ENCODE measurements at places on chromosomes 16 and 17. TPM values are rescaled to one million over a fixed set of nuclear protein-coding genes. Genes with fewer than 3 reads are reported as not detected.

Gene SLC7A6
- 141 TPM for total RNA-seq

Gene SCN4A
- not detected for total RNA-seq

Gene ANKRD40
- total RNA-seq: 24.0 TPM

Gene PKMYT1
- 5.7 TPM for total RNA-seq

Gene CRYBA1
- not detected for total RNA-seq

Gene C16orf96
- 0.17 TPM for total RNA-seq

Gene SLFN12L
- 105 TPM for total RNA-seq

DNA sequence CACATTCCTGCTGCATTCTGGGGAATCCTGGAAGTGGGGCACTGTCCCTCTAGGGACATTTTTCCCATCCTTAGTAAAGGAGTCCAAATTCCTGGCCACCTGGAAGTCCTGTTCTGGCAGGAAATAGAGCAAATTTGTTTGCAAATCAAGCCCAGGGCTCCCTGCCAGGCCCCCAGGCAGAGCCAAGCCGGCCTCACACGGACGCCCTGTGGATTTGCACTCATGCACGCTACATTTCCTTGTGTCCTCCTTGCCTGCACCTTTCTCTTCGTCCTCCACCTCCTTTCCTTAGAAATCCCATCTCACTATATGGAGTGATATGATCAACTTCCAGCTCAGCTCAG is 7.0 kb upstream of the CALB2 start:
- H3K27me3 ChIP-seq: no peaks in the 10 kb centered on the region
- no peaks in the 10 kb centered on the region for H3K36me3 ChIP-seq
- H3K27ac ChIP-seq: no peak overlapping the region

GRCh38 chr16:31050280-31051030 is 17.1 kb downstream of the STX4 start:
- H3K27ac ChIP-seq: no peak overlapping the region
- DNase-seq: no peak
- no peaks in the 10 kb centered on the region for H3K27me3 ChIP-seq
- no peaks in the 10 kb centered on the region for H3K4me1 ChIP-seq

GRCh38 chr16:28126684-28127620 is 63.4 kb upstream of the GSG1L start:
- no peak overlapping the region for H3K27ac ChIP-seq
- H3K4me1 ChIP-seq: no peaks in the 10 kb centered on the region
- no peak overlapping the region for H3K4me3 ChIP-seq
- peaks cover 92% of the 10 kb centered on the region for H3K36me3 ChIP-seq
- no peak for DNase-seq
- no peaks in the 10 kb centered on the region for H3K27me3 ChIP-seq

DNA sequence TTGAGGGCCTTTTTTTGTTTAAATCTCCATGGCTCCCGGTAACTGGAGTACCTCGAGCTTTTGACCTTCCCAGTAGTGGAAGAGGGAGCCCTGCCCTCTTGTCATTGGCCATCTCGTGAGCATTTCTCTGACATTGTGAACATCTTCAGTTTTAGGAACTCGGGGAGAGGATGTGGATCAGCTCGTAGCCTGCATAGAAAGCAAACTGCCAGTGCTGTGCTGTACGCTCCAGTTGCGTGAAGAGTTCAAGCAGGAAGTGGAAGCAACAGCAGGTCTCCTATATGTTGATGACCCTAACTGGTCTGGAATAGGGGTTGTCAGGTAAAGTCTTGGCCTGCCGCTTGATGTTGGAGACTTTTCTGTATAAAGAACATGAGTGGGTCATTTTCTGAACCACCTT is 24.3 kb downstream of the NTAN1 start:
- peaks cover 59% of the 10 kb centered on the region for H3K36me3 ChIP-seq
- H3K27me3 ChIP-seq: no peaks in the 10 kb centered on the region
- no peaks in the 10 kb centered on the region for H3K4me1 ChIP-seq
- H3K4me3 ChIP-seq: no peak overlapping the region
- no peak for DNase-seq

DNA sequence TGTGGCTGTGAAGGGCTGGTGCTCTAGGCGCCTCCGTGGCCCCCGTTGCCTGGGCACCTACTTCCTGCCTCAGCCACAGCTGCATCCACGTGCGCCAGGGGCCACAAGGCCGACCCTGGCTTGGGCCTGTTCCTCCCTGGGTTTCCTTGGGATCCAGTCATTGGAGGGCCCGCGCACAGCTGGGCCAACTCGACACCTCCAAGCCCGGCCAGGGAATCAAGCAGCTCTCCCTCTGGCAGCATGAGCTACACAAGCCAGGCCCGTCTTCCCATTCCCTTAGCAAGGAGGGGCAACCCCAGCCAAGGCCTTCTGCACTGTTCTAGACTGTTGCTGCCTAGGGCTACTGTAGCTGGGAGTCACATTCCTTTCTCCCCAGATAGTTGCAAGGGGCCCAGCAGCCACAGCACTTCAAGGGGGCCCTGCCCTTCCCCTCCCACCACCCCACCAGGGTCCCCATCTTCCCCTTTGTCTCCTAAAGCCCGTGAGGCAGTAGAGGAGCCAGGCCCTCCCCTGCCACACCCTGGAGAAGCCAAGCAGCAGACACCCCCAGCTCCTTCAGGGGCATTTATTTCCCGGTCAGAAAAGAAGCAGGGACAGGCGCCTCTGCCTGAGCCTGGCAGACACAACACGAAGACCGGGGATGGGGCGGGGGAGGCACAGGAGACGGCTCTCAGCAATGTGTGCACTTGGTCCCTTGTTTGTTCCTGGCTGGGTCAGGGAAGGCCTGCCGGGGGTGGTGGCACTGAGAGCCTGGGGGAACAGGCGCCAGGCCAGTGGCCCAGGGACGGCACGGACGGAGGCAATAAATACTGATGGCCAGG is 3.8 kb downstream of the ARHGDIA start:
- H3K27me3 ChIP-seq: no peaks in the 10 kb centered on the region
- no peak overlapping the region for H3K4me3 ChIP-seq
- no peak for DNase-seq
- H3K4me1 ChIP-seq: peaks cover 41% of the 10 kb centered on the region

GRCh38 chr16:12239226-12239625 is 262.7 kb downstream of the SNX29 start:
- no peak overlapping the region for H3K27ac ChIP-seq
- no peaks in the 10 kb centered on the region for H3K27me3 ChIP-seq
- H3K36me3 ChIP-seq: no peaks in the 10 kb centered on the region
- no peaks in the 10 kb centered on the region for H3K4me1 ChIP-seq
- DNase-seq: no peak

GRCh38 chr16:12539185-12539929 is 264.3 kb downstream of the CPPED1 start:
- H3K4me1 ChIP-seq: peaks cover 65% of the 10 kb centered on the region
- H3K27me3 ChIP-seq: no peaks in the 10 kb centered on the region
- H3K36me3 ChIP-seq: no peaks in the 10 kb centered on the region
- peak overlapping the region; percentile 17 for H3K27ac ChIP-seq

GRCh38 chr16:83238949-83239691 is 568.7 kb upstream of the HSBP1 start:
- DNase-seq: no peak
- no peak overlapping the region for H3K27ac ChIP-seq
- H3K4me3 ChIP-seq: no peak overlapping the region

GRCh38 chr17:40958086-40958953 is 8.4 kb downstream of the KRT39 start:
- no peak overlapping the region for H3K4me3 ChIP-seq
- no peaks in the 10 kb centered on the region for H3K36me3 ChIP-seq
- no peak for DNase-seq
- no peak overlapping the region for H3K27ac ChIP-seq
- H3K27me3 ChIP-seq: peaks cover 23% of the 10 kb centered on the region

GRCh38 chr17:68184816-68185436 is 62.9 kb upstream of the AMZ2 start:
- H3K4me1 ChIP-seq: peaks cover 52% of the 10 kb centered on the region
- DNase-seq: peak; percentile 88
- H3K27ac ChIP-seq: peak overlapping the region; percentile 86
- H3K36me3 ChIP-seq: peaks cover 8% of the 10 kb centered on the region
- no peaks in the 10 kb centered on the region for H3K27me3 ChIP-seq

DNA sequence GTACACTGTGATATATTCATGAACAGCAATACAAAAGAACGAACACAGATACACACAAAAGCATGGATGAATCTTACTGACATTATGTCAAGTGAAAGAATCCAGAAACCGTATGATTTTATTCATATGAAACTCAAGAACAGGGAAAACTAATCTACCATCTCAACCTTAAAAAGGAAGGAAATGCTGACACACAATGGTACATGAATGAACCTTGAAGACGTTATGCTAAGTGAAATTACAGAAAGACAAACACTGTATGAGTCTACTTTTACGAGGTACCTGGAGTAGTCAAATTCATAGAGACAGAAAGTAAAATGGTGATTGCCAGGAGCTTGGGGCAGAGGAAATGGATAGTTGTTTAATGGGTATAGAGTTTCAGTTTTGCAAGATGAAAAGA is 8.7 kb upstream of the PRKCB start:
- DNase-seq: no peak
- H3K4me1 ChIP-seq: peaks cover 24% of the 10 kb centered on the region
- H3K27me3 ChIP-seq: no peaks in the 10 kb centered on the region
- peak overlapping the region; percentile 69 for H3K4me3 ChIP-seq
- no peaks in the 10 kb centered on the region for H3K36me3 ChIP-seq

GRCh38 chr17:17874478-17874877 is 37.7 kb upstream of the SREBF1 start:
- DNase-seq: no peak
- H3K27me3 ChIP-seq: no peaks in the 10 kb centered on the region
- peaks cover 52% of the 10 kb centered on the region for H3K36me3 ChIP-seq
- H3K27ac ChIP-seq: no peak overlapping the region
- H3K4me1 ChIP-seq: no peaks in the 10 kb centered on the region

- no peaks in the 10 kb centered on the region for H3K4me1 ChIP-seq
- no peak overlapping the region for H3K4me3 ChIP-seq
- no peaks in the 10 kb centered on the region for H3K36me3 ChIP-seq
These were observed 78.2 kb upstream of the DNAH17 start for GRCh38 chr17:78655251-78655940.

GRCh38 chr16:72277749-72278148 is 105.8 kb upstream of the PMFBP1 start:
- no peak overlapping the region for H3K4me3 ChIP-seq
- no peak overlapping the region for H3K27ac ChIP-seq
- H3K27me3 ChIP-seq: no peaks in the 10 kb centered on the region
- no peaks in the 10 kb centered on the region for H3K4me1 ChIP-seq
- DNase-seq: no peak
- no peaks in the 10 kb centered on the region for H3K36me3 ChIP-seq

DNA sequence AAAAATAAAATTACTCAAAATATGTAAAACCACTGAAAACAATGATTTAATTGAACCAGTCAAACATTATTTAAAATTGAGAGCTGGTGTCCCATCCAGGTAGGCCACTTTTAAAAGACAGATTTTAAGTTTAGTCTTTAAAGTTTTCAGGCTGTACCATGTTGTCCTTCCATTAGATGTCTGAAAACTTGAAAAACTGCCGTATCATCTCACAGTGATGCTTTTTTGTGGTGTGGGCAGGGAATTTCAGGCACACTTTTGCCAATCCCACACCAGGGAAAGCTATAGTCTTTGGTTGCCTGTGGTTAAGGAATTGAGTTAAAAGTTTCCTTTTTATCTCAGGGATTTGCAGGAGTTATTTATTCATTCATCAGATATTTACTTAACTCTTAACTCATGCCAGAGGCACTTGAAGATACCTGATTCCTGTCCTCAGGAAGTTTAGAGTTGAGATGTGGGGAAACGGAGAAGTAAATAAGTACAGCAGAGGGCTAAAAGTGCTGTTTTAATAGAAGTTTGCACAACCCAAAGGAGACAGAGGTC is 3.2 kb downstream of the SNTB2 start:
- DNase-seq: no peak
- H3K4me1 ChIP-seq: peaks cover 41% of the 10 kb centered on the region
- H3K27me3 ChIP-seq: no peaks in the 10 kb centered on the region
- H3K4me3 ChIP-seq: peak overlapping the region; percentile 28
- H3K36me3 ChIP-seq: no peaks in the 10 kb centered on the region
- H3K27ac ChIP-seq: no peak overlapping the region

Measured in CD4-positive, CD25-positive, alpha-beta regulatory T cell (primary cell).